Pulmonary artery endothelial cell (primary cell): ENCODE measurements at places on chromosomes 5 and 9. TPM values are rescaled to one million over a fixed set of nuclear protein-coding genes. Genes with fewer than 3 reads are reported as not detected.

- DNase-seq = no peak
These were observed 2.4 kb upstream of the OR5C1 start for GRCh38 chr9:122786338-122786737.

DNA sequence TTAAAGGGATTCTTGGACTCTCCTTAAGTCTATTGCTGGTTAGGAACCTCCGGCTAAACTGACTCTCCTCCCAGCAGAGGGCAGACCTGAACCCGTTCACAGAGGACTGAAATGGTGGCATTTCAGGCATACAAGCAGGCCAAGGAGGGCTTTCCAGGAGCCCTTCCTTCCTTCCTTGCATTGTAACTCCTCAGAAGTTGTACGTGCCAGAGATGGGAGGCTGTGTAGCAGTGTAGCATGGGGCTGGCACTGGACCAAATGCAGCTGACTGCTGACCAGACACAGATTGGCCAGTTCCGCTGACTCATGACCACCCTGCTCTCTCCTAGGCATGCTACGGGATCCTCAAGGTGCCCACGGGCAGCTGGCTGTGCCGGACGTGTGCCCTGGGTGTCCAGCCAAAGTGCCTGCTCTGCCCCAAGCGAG is 36.4 kb downstream of the JADE2 start:
- peak; percentile 99 for DNase-seq

GRCh38 chr9:35669331-35670145 is 4.2 kb upstream of the CA9 start:
- no peak for DNase-seq

- DNase-seq = no peak
These were observed 194 bp upstream of the RXFP3 start for GRCh38 chr5:33936004-33936380.

GRCh38 chr9:69993110-69993509 is 50.5 kb upstream of the MAMDC2 start:
- DNase-seq = no peak

Gene PPP2R2B
- not detected in 2 replicates for total RNA-seq

Gene EIF4E1B
- not detected in 2 replicates for total RNA-seq

- no peak for DNase-seq
These were observed 1.8 kb downstream of the NTMT1 start for GRCh38 chr9:129627556-129628440.

Gene SLC6A18
- total RNA-seq = not detected in 2 replicates

Gene GLRA1
- not detected in 2 replicates for total RNA-seq

Gene PCSK5
- total RNA-seq = 8.9 and 11.5 TPM in 2 replicates

GRCh38 chr5:62259699-62260250 is 46.2 kb upstream of the KIF2A start:
- no peak for DNase-seq

Gene ZCCHC10
- total RNA-seq = 14.7 and 21.8 TPM in 2 replicates

GRCh38 chr5:83343299-83343698 is 128.2 kb upstream of the VCAN start:
- DNase-seq = no peak

GRCh38 chr5:163473635-163474243 is 13.3 kb downstream of the HMMR start:
- DNase-seq = no peak

DNA sequence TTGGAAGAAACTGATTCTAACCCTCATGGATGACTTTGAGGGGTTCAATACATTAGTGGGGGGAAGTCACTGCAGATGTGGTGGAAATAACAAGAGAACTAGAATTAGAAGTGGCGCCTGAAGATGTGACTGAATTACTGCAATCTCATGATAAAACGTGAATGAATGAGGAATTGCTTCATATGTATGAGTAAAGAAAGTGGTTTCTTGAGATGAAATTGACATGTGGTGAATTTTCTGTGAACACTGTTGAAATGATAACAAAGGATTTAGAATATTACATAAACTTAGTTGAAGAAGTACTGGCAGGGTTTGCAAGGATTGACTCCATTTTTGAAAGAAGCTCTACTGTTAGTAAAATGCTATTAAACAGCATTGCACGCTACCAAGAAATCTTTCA is 113.0 kb downstream of the UGCG start:
- no peak for DNase-seq

- no peak for DNase-seq
These were observed 54.0 kb upstream of the STXBP1 start for GRCh38 chr9:127557998-127558546.

Gene LRRC26
- not detected in 2 replicates for total RNA-seq

DNA sequence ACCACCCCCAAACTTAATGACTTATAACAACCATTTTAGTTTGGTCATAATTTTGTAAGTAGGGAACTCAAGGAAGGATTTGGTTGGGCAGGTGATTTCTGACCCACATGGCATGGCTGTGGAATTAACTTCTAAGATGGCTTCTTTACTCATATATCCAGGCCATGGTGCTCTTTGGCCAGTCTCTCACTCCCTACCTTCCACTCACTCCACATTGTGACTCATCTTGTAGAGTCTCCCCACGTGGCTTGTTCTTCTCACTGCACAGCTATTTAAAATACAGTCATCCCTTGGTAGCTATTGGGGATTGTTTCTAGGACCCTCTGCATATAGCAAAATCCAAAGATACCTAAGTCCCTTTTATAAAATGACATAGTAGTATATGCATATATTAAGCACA is 76.6 kb upstream of the MAST4 start:
- no peak for DNase-seq

Gene F2RL2
- 0.66 and 1.8 TPM in 2 replicates for total RNA-seq

DNA sequence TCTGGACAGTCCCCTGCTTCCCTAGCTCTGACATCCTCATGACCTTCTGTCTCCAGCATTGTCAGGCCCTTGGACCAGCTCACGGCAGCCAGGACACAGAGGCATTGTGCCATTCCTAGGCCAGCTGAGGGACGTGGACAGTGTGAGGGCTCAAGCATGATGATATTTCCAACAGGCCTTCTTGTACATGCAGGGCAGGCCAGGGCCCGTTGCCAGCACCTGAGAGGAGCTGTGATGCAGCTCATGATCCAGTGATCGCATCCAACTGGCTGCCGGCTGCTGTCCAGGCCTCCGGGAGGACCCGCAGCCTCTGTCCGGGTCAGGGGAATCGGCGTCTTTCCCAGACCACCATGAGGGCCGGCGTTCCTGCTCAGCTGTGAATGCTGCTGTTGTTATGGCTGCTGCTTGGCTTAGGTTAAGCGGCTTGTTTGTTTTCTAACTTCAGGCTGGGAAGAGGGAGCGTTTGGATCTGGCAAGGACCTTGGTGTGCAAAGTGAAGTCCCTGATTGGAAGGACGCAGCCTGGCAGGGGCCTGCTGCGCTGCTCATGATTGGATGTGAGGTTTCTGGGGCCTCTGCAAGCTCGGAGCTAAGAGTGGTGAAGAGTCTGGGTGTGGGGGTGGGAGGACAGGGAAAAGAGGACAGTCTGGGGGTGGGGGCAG is 53.8 kb downstream of the PDZD2 start:
- DNase-seq = no peak

Gene CDH12
- not detected in 2 replicates for total RNA-seq

- no peak for DNase-seq
These were observed 108.0 kb upstream of the BRINP1 start for GRCh38 chr9:119477197-119477596.

Gene TNFSF15
- 0.53 and 1.3 TPM in 2 replicates for total RNA-seq

DNA sequence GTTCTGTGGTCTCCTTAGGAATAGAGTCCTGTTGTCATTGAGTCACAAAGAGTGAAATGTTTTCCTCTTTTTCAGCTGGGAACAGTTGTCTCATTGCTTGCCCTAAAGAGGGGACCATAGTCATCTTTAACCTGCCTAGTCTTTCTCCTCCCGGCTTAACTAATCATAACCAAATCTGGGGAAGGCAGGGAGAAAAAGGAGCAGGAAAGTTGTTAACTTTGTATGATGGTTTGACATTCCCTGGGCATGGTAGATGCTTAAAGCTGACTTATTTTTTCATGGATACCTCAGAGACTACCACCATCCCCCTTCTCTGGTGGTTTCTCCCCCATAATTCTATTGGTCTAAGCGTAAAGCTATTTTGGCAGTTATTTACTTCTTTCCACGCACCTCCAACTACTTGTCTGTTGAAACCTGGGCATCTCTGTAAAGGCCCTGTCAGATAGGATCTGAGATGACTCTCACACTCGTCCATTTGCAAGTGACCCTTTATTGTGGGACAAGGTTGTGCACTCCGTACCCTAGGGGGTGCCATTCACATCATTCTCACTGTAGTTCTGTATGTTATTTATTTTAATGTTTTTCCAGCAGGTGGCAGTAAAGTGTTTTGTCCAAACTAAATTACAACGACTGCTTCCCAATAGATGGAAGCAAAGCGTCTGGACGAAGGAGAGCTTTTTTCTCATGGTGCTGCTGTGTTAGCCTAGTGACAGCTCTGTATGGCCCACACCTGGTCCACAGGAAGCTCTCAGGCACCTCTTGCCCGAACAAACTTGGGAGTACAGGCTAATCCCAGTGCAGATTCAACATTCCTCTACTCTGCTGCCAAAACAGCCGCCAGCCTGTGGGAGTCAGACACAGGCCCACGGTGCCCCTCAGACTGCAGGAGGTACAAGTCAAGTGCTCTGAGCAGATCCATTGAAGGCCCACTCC is 3.0 kb upstream of the FAM13B start:
- peak; percentile 69 for DNase-seq

DNA sequence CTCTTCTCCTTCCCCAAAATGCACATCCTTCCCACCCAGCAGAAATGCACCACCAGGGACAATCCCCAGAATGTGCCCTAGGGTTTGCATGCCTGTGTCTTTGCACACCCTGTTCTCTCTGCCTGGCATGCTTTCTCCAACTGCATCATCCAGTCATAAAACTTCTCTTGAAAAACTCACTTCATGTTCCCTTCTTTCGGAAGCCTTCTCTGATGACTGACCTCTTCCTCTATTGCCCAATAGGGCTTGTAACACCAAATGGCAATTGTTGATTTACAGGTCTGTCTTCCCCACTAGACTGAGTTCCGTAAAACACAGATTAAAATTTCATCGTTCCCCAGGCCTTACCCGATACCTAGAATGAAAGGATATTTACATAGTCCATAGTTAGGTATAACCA is 83.1 kb upstream of the SPOCK1 start:
- no peak for DNase-seq

Gene SPINK7
- not detected in 2 replicates for total RNA-seq
